ENCODE measurements at places on chromosomes 3 and 15.

DNA sequence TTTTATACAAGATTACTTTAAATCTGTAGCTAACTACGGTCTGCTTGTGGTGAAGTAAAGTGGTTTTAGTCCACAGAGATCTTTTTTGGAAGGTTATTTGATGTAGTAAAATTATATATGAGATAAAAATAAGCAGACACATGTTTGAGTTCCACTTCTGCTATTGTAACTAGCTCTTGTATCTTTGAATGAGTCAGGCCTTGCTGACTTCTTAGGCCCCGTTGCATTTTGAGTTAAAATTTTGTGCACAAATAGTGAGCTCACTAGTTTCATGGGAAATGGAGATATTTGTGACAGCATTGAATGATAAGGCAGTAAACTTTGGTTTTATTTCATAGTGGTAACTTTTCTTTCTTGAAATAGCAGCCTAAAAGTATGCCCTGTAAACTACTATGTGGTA, 42.6 kb downstream of the ARIH1 start:
- DNase-seq, result no peak

DNA sequence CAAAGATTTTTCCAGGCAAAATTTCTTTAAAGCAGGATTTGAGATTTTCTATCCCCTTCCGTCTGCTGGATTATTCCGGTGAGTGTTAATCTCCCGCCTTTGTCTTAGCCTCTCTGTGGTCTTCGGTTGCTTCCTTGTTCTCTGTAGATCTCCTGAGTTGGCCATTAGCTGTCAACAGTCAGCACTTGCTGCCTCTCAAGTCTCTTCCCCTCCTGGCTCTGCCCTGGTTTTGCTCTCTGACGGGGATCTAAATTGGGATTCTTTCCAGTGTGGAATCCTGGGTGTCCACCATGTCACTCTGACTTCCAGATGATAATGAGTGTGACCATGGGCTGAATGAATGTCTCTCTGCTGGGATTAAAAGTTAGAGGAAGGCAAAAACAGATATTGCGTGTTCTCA, 121.5 kb downstream of the IGF1R start:
- no peak for DNase-seq

DNA sequence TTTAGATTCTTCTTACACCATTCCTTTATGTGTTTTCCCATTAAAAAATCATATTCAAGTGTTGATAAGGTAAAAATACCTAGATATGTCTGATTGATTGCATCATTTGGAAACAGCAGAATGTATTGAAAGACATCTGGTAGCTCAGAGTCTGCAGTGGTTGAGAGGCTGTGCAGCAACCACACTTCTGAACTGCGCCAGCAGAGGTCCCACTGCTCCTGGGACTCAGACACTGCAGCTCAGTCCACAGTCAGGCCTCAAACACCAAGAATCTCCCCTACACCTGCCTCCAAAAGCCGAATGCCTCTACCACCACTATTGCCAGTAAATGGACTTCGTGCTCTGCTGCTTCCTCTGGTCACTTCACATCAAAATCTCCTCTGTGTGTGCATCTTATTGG, 176.9 kb upstream of the LMCD1 start:
- DNase-seq, result peak; percentile 12

GRCh38 chr3:50971487-50971924, 296.8 kb downstream of the DOCK3 start:
- DNase-seq, result no peak

GRCh38 chr3:34363881-34364280, 565.5 kb downstream of the PDCD6IP start:
- no peak for DNase-seq

- no peak for DNase-seq
Observed at GRCh38 chr15:100350434-100351226, 8.9 kb upstream of the ADAMTS17 start.

DNA sequence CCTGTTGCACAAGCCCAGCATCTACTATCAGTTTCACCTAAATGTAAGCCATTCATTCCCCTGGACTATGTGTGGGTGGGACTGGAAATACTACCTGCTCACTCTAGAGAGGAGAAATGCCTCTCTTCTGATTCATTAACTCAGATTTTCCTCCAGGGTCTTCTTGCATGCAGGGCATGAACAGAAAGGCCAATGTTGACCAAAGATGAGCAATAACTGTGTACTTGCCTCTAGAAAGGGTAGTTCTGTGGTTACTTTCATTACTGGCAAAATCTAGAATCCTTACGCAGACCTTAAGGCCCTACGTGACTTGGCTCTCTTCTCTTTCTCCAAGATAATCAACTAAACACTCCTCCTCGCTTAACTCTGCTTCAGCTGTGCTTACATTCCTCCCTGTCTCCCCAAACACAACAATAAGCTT, 81.4 kb upstream of the PSMD6 start:
- no peak for DNase-seq

DNA sequence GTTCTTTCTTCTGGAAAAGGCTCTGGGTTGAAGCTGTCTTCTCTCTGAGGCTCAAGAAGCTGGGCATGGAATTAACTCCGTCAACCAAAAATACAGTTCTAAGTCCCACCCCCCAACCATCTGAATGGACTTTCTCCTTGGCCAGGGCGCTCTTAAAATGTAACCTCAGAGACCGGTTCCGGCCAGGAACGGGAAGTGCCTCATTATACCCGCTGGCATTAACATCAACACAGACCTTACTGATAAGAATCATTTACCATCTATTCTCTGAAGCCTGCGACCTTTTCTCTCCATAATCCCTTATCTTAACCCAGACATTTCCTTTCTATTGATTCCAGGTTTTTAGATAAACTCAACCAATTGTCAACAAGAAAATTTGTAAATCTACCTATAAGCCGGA, 64.7 kb downstream of the ATP1B3 start:
- DNase-seq, result no peak

DNA sequence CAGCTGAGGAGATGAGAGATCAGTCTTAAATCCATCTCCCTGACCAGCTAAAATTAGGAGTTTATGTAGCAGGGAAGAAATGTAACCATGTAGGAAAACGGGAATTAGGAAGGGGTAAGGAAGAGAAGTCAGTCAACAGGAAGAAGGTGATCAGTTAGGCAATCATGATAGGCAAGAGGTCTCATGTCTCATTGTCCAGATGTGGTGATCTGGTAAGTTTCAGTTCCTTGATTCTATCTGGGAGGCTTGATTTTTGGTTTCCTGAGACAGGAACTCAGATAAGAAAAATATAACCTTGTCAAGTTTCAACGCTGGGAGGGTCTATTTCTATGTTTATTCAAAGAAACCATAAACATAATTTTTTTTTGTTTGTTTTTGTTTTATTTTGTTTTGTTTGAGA, 40.3 kb upstream of the TBC1D5 start:
- DNase-seq, result no peak

GRCh38 chr15:68300115-68300940, 22.8 kb downstream of the FEM1B start:
- DNase-seq, result no peak

GRCh38 chr3:20462226-20462625, 276.2 kb upstream of the SGO1 start:
- DNase-seq, result no peak

- DNase-seq, result no peak
Observed at GRCh38 chr3:79184251-79184650, 583.5 kb downstream of the ROBO1 start.

DNA sequence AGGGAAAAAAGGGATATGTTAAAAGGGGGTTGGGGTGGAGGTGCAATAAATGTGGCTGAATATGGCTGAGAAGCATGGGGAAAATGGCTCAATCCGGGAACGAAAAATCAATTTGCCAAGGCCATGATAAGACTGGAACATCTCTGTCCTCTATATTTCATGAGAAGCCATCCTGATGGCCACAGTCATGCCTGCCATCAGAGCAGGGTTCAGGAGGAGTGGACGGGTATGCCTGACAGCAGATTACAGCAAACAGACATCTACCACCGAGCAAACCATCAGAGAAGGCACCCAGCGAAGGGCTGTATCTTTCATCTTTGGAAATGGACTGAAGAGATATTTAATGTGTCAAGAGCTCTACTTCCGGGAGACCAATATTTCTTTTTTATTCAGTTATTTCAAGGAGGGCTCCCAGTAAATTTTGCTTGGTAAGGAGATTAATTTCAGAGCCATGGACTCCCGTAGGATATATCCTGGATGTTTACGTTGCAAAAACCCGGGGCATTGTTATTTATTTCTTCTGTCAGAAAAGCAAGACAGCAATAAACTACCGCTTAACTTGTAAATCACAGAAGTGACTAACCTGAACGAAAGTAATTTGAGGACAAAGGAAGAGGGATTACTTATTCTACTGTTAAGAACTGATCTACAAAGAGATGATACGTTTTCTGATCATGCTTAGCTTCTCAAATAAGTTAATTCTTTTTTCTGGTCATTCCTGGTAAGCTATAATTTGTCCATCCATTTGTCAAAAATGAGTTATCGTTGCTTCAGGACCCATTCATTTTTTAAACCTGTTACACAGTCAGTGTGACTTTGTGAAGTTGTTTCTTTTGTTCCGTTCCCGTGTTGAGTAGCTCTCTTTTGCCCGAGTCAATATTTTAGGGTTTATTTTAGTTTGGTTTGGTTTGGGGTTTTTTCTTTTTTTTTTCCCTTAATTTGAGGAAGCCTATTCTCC, 80.6 kb upstream of the CHD2 start:
- no peak for DNase-seq

- DNase-seq, result no peak
Observed at GRCh38 chr3:165196577-165197480, 645 bp upstream of the SLITRK3 start.

DNA sequence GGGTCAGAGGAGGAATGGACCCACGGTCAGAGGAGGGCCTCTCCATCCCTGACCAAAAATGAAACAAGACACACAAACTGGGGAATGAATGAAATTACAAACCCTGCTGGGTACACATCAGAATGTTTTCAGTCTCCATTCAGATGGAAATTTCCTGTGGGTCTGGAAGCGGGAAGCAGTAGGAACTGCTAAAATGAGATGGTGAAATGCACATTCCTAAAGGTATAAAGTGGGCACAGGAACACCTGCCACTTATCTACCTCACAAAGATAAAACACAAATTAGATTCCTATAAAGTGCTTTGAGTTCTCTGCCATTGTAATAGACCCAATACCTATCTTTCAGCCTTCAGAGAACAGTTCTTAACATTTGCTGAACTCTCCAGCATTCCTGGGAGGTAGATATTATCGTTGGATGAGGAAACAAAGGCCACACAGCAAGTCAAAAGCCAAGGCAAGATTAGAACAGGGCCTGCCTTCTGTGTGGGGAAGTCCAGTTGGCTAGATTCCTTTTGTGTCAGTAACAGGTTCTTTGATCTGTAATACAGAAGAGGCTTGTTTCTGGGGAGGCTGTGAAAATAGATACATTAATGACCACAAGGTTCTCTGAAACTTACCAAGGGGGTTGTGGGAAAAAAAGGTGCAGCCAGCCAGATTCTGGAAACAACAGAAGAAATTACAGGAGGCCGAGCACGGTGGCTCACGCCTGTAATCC, 98.4 kb downstream of the IGF2BP2 start:
- DNase-seq, result no peak

DNA sequence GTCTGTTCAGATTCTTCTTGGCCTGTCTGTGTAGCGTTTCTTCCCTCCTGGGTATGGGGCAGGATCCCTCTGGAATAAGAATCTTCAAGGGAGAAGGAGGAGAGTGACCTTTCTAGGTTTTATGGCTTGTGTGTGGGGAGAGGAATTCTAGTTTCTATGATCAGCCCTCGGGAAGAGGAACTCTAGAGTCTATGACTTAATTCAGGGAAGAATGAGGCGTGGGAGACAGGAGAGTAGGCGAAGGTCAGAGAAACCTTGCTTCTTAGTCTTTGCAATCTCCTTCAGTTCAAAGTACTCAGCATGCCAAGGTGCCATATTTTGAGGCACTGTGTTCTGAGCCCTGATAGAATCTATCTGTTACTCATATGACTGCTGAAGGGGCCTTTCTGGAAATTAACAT, 99.2 kb upstream of the C3orf80 start:
- DNase-seq, result no peak

All from frontal cortex (tissue), 4 donors.